Ovary (tissue), 10 donors: ENCODE measurements at places on chromosomes 1 and 21. TPM values are rescaled to one million over a fixed set of nuclear protein-coding genes. Genes with fewer than 3 reads are reported as not detected.

Gene TNNT2
- total RNA-seq: 2.8 TPM

Gene AGBL4
- total RNA-seq: 0.84 TPM

Gene RCSD1
- 5.9 TPM for total RNA-seq

Gene JUN
- 740 TPM for total RNA-seq

Gene S100A7
- total RNA-seq: 0.97 TPM

Gene STUM
- 4.2 TPM for total RNA-seq

Gene FALEC
- total RNA-seq: not detected

DNA sequence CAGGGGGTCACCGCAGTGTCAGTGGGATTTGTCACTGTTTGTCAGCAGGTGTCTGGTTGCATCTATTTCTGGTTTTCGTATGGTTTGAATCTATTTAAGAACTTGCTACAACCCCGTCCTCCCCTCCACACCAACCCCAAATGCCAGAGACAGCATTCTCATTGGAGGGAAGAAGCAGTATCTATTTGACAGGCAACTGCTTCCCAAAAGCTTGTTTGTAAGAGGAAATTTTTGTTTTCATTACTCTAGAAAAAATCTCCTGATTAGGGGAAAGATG, 54.4 kb downstream of the NR5A2 start:
- H3K36me3 ChIP-seq: no peaks in the 10 kb centered on the region
- no peaks in the 10 kb centered on the region for H3K4me1 ChIP-seq
- DNase-seq: no peak
- H3K27ac ChIP-seq: no peak overlapping the region
- H3K4me3 ChIP-seq: no peak overlapping the region

- H3K27me3 ChIP-seq: no peaks in the 10 kb centered on the region
- no peaks in the 10 kb centered on the region for H3K4me1 ChIP-seq
- H3K4me3 ChIP-seq: no peak overlapping the region
- H3K27ac ChIP-seq: no peak overlapping the region
Observed at GRCh38 chr1:110058591-110058990, 11.9 kb downstream of the ALX3 start.

GRCh38 chr1:172851077-172851476, 192.2 kb downstream of the FASLG start:
- no peaks in the 10 kb centered on the region for H3K27me3 ChIP-seq
- H3K4me1 ChIP-seq: no peaks in the 10 kb centered on the region
- H3K4me3 ChIP-seq: no peak overlapping the region
- no peaks in the 10 kb centered on the region for H3K36me3 ChIP-seq

- H3K27me3 ChIP-seq: no peaks in the 10 kb centered on the region
- DNase-seq: no peak
- H3K27ac ChIP-seq: no peak overlapping the region
- peaks cover 3% of the 10 kb centered on the region for H3K4me1 ChIP-seq
Observed at GRCh38 chr21:44914176-44914874, 6.4 kb downstream of the ITGB2 start.

DNA sequence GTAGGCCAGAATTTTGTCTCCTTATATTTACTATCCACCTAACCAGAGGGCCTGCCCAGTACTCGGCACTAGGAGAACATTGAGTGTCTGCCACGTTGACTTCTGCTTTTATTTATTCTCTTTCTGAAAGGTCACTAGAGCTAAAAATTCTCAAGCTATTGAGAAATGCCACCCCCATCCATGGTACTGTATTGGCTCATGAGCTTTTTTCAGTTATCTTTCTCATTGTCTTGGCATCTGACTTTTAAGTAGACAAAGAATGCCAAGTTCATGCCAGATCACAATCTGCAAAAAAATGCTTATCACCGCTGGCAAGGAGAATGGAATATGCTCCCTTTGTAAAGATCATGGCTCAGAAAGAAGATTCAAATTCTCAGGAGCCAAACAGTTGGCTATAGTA, 49.8 kb upstream of the MROH9 start:
- H3K27ac ChIP-seq: no peak overlapping the region
- no peaks in the 10 kb centered on the region for H3K36me3 ChIP-seq
- H3K4me1 ChIP-seq: no peaks in the 10 kb centered on the region
- no peaks in the 10 kb centered on the region for H3K27me3 ChIP-seq
- DNase-seq: no peak

GRCh38 chr21:21119091-21119490, 120.9 kb downstream of the NCAM2 start:
- H3K4me1 ChIP-seq: no peaks in the 10 kb centered on the region
- H3K27ac ChIP-seq: no peak overlapping the region
- H3K27me3 ChIP-seq: no peaks in the 10 kb centered on the region
- no peaks in the 10 kb centered on the region for H3K36me3 ChIP-seq
- H3K4me3 ChIP-seq: no peak overlapping the region

DNA sequence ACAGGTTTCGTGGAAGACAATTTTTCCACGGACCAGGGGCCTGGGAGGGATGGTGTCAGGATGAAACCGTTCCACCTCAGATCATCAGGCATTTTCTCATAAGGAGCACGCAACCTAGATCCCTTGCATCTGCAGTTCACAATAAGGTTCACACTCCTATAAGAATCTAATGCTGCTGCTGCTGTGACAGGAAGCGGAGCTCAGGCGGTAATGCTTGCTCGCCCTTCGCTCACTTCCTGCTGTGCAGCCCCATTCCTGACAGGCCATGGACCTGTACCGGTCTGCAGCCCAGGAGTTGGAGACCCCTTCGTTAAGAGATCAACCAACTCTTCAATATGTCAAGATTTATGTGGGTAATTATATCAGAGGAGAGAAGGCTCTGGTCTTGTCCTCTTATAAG, 3.3 kb upstream of the DHX9 start:
- no peak overlapping the region for H3K27ac ChIP-seq
- H3K36me3 ChIP-seq: no peaks in the 10 kb centered on the region
- H3K4me3 ChIP-seq: no peak overlapping the region
- H3K27me3 ChIP-seq: no peaks in the 10 kb centered on the region
- DNase-seq: no peak
- peaks cover 4% of the 10 kb centered on the region for H3K4me1 ChIP-seq

DNA sequence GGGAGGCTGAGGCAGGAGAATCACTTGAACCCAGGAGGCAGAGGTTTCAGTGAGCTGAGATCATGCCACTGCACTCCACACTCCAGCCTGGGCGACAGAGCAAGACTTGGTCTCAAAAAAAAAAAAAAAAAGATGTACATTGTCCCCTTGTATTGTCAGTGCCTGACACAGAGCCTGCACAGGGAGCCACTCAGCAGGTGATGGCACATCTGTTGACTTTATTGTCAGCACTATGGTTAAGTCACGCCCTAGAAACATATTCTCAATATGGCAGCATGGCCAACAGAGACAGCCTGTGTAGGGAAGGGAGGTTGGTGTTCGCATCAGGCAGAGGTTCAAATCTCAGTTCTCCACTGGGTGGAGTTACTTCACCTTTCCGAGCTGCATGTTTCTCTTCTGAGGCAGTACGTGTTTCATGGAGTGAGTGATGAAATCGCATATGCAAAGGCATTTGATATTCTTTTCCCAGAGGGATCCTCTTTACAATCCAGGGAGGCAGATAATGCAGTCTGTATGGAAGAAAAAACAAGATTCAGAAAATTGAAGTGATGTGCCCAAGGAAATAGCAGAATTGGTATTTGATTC, 20.6 kb downstream of the LAMC2 start:
- no peaks in the 10 kb centered on the region for H3K36me3 ChIP-seq
- no peak overlapping the region for H3K4me3 ChIP-seq
- no peak for DNase-seq
- no peak overlapping the region for H3K27ac ChIP-seq
- no peaks in the 10 kb centered on the region for H3K27me3 ChIP-seq

DNA sequence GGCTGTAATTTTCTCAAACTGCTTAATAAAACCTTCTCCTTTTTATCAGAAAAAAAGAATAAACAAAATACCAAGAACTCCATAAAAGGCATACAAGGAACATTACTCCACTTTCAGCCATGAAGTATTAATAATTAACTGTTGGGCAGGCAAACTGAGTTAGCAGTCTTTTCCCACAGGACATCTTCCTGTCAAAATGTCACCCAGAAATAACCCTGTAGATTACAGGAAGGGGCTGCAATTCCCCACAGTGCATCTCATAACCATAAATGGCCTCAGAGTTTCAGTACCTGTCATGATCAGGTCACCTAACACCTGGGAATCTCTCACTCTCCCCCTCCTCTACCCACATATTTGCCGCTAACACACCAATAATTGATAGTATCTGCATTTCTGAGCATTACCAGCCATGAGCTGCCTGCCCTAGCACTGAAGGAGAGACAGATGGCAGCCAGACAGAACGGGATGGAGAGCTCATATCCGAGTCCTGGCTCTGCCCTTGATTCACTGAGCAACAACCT, 475.0 kb downstream of the SMYD3 start:
- H3K27me3 ChIP-seq: no peaks in the 10 kb centered on the region
- H3K27ac ChIP-seq: no peak overlapping the region
- no peaks in the 10 kb centered on the region for H3K36me3 ChIP-seq
- peaks cover 4% of the 10 kb centered on the region for H3K4me1 ChIP-seq

GRCh38 chr1:172971241-172971640, 79.5 kb downstream of the TNFSF18 start:
- H3K27ac ChIP-seq: no peak overlapping the region
- no peaks in the 10 kb centered on the region for H3K4me1 ChIP-seq
- no peak overlapping the region for H3K4me3 ChIP-seq
- no peak for DNase-seq
